ENCODE measurements at places on chromosomes 7 and 10. TPM values are rescaled to one million over a fixed set of nuclear protein-coding genes. Genes with fewer than 3 reads are reported as not detected.

The ELOVL3 gene
- total RNA-seq: not detected

- no peak for DNase-seq
Measured at GRCh38 chr7:120819861-120820260, 38.1 kb downstream of the TSPAN12 start.

The NIPSNAP2 gene
- 347 TPM for total RNA-seq

DNA sequence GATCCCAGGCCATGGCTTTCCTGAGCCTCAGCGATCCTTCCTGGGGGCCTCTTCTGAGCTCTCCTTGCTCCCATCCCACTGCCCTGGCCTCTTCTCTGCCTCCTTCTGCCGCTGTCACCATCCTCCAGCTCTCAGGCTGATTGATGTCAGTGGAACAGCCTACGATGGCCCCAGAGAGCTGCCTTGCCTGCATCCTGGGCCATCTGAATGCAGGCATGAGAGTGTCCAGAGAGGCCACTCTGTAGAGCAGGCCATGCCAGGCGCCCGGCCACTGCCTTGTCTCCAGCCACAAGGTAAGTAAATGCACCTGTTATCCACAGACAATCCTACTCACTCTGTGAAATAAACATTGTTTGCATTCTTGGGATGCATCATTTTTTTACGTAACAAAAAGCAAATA is 171.4 kb upstream of the PPP2R2D start:
- DNase-seq: no peak

The MSMB gene
- total RNA-seq: not detected

The CFTR gene
- total RNA-seq: not detected

The ASAH2 gene
- total RNA-seq: 2.8 TPM
